ENCODE measurements at places on chromosomes 4 and X.

GRCh38 chrX:3815896-3816664 is 102.6 kb upstream of the PRKX start:
- DNase-seq, result peak; percentile 14

DNA sequence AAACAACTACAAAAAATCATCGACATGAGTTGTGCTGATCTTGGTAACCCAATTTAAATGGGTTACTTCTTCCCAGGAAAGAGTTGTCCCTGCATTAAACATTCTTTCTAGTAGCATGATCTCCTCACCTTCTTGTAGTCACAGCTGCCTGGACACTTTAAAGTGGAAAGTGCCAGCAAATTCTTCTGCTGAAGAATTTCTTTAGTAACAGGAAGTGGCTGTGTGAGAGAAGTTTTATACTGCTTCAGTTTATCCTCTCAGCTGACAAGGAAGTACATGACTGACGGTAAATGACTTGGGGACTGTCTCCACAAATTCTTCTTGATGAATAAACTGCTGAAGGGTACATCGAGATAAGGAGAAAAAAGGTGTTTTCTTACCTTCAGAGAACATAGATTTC is 18.2 kb upstream of the TNIP3 start:
- DNase-seq, result no peak

DNA sequence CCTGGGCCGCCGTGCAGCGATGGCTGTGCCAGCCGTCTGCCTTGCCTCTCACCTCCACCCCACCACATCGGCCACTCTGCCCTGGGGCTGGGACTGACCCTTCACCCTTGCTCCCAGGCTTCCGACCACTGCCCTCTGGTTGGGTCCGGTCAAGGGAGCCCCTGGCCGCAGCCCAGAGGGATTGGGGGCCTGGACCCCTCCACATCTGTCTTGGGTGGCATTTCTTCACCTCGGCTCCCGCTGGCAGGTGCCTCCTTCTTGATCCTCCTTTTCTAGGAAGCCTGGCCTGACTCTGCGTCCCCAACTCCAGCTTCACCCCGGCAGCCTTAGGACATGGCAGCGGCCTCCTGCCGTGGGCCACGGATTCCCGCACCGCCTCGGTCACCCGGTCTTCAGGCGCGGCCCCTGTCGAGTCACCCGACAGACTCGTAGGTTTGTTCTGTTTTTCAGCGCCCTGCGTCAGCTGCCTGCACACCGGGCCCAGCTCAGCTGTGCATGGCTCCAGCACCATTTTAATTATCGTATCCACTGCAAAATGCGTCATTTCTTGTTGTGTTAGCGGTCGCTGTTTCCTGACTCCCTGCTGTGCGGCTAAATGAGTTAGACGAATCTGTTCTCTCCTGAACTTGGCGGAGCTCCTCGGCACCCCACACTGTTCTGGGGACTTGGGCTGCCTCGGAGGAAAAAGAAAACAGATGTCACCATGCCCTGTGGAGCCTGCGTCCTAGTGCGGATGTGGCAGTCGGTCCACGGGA is 124.0 kb downstream of the FAM53A start:
- DNase-seq, result no peak

DNA sequence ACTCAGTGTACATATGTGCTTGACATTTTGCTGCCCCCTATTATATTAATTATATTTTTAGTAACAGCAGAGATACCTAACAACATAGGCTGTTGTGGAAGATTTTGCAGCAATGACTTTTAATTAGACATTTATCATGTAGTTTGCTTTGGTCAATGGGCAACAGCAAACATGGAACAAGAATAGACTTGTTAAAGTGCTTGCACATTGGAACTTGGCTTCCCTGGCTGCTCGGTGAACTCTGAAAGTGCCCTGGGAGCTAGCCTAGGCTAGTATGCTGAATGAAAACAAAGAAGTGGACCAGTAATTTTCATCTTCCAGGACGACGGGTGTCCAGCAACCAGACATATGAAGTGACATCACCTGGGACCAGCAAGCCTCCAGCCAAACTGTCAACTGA is 1157.1 kb downstream of the ARAP2 start:
- DNase-seq, result no peak

- no peak for DNase-seq
Observed at GRCh38 chrX:95791876-95792275, 892.8 kb upstream of the DIAPH2 start.

DNA sequence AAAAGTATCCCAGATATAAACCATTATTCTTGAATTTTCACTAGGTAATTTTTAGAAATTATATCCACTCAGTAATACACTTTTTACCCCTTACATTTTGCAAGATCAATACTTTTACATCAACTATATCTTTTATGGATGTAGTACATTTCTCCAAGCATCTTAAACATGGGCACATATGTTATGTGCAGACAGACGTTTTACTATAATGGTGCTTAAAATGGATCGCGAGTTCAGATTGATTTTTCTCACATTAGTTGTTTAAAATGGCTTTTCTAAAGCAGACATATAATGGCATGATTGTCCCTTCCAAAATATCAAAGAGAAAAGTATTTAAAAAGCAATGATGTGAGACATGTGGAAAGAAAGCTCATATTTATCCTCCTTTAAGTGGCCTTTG is 786.1 kb downstream of the PDHA2 start:
- DNase-seq, result no peak

DNA sequence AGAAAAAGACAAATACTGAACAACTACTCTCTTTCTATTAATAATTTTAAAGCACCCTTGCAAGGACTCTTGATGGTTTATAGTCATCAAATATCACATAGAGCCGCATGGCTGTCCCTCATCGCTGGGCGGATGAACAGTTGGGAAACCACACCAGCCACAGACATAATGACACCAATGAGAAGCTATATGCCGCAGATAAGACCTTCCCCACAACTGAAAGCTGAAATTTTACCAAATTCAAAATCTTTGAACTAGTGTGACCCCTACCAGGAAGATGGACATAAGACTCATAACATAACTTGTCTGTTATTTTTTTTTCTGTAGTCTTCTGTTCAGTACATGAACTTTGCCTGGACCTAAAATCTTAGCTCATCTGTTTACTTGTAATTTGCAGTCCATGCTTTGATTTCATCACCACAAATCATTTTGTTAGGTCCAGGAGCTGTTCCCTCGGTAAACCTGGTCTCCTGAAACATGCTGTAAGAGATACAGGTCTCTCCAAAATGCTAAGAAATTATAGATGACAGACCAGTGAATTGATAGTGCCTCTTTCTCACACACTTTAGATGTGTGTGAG is 157.3 kb upstream of the RAPGEF2 start:
- DNase-seq, result no peak

GRCh38 chr4:170672381-170672965 is 582.7 kb upstream of the AADAT start:
- DNase-seq, result no peak

GRCh38 chr4:119068529-119068962 is 67.1 kb upstream of the MYOZ2 start:
- DNase-seq, result no peak

- DNase-seq, result no peak
Observed at GRCh38 chr4:60897415-60897814, 302.7 kb upstream of the ADGRL3 start.

DNA sequence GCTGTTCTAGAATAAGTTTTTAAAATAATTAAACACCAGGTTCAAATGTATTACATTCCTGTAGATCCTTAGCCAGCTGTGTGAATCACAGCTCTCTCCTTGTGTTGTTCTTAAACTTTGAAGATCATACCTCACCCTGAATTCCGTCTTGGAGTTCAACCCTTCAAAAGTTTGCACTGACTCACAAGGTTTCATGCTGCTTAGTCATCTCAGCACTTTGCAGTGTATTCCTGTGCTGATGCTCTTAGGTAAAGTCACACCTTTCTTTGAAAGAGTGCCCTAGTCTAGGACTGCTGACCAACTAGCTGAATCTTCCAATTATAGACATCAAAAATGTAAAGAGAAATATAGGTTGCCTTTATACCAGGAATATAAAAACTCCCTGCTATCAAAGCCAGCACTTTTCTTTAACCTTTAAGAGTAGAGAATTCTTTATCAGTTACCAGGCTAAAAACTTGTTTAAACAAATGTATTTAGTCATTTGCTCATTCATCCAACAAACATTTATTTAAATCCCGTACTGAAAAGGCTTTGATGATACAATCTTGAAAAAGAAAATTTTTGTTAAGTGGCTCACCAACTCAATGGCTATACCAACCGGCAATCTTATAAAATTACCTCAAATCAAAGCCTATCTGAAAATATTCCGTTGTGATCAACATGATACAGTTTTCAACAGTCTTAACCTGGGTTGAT is 169.7 kb downstream of the RAP1GDS1 start:
- DNase-seq, result no peak

GRCh38 chrX:18151649-18152048 is 69.0 kb downstream of the BEND2 start:
- no peak for DNase-seq

DNA sequence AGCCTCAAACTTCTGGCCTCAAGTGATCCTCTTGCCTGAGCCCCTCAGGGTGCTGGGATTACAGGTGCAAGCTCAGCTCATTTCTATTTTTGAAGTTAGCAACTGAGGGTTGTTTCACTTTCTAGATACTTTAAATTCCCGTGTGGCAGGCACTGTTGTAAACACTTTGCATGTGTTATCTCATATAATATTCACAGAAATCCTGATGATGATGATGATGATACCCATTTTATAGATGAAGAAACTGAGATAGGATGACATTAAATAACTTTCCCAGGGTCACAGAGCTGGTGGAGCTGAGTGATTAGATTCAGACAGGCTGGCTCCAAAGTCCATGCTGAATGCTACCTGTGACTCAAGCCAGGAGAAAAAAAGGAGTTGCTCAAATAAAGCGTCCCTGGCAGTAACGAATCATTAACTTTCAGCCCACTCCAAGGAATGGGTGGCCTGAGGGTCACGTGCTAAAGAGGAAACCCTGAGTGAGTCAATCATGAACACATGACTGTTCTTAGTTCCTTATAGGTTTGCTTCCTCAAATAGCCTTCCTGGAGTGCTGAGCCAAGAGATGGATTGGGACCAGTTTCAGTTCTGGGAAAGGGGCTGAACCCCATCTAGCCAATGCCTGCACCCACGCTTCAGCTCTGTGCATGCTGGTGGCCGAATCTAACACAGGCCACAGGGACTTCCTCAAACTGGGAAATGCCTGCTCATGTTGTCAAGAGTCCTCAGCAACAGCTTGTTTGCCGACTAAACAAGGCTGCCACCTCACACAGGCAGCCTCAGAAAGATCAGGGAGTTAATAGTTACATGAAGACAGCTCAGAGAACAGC is 52.8 kb downstream of the RBM47 start:
- DNase-seq, result no peak

DNA sequence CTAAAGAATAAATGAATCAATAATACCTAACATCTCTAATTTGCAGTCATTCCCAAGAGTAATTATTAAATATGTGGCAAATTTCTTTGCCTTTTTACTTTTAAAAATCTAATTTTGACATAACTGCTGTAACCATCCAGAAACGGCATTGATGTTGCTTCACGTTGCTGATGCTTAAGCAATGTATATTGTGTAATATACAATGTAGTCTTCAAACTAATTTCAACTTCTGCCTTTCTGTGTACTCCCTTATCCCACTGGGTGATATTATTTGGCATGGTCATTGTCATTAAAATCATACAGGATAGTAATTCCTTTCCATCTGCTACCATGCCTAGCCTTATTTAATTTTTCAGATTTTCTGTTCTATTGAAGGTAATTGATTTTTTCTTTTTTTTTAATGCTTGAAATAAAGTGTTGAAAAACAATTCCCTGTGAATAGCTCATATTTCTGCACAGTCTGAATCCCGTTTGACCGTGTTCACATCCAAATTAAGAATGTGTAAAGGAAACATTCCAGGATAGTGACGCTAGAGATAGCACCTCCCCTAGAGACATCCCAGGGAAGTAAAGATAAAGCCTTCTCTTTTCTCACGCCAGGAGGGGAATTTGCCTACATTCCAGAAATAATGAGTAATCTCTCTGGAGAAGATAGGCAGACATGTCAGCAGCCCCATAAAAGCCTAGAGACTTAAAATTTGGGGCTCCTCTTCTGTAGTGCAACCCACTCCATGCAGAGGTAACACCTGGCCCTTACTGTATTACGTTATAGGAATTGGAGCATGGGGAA is 8.6 kb downstream of the FAM200B start:
- no peak for DNase-seq

DNA sequence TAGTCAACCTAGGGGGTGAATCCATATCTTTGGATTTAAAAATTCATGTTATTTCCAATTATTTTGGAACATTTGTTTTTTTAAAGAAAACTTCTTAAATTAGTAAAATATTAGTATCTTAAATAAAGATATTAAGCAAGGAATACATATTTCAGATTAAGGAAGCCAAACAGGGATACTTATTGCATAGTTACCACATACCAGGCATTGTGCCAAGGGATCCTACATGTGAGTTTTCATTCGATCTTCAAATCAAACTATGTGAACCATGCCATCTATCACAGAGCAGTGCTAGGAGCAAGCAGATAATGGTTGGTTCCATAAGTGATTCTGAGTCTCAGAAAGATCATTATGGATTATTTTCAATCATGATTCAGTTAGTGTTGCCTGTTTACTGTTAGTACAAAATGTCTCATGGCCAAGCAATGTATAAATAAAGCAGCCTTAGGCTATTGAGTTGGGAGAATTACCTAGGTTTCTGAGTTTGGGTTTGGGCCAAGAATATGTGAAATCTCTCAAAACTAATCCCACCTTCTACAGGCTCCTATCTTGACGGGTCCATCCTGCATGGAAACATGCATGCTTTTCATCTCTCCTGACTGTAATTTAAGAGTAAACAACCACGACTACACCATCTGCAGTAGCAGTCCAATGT is 176.7 kb downstream of the NPFFR2 start:
- DNase-seq, result no peak

- peak; percentile 0 for DNase-seq
Observed at GRCh38 chr4:139227729-139228404, 50.8 kb upstream of the ELF2 start.

DNA sequence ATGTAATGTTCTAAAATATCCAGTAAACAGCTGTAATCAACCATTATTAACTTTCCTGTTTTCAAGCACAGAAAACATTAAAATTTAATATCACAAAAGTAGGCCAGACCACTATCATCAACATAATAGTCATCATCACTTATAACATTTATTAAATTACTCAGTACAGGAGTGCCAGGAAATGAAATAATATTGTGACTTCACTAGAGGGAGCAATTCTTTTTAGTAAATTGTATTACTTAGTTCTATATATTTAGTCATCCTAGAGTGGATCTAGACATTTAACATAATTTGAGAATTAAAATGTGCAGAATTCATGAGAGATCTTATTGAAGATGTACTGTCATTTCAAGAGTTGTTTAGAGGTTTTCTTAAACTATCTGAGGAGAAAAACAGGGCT is 33.6 kb downstream of the PITX2 start:
- DNase-seq, result no peak

DNA sequence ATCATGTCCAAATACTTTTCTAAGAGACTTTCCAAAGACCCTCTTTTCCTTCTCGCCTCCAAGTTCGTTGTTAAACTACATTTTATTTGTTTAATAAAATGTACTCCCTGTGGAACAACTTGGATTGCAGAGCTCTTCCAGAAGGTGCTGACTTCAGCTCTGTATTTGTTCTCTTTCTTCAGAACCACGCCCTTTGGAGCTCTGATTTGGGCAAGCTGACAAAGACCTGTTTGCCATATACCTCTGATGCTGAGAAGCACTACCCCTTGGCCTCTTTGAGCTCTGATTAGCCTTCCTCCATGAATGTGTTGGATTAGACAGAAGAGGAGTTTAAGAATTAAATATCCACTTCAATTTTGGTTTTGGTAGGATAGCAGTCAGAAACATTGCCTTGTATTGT is 815.1 kb upstream of the POU3F4 start:
- DNase-seq, result no peak

All from stimulated activated CD4-positive, alpha-beta T cell treated with anti-CD3 and anti-CD28 coated beads, Interleukin-12 subunit alpha, Interleukin-12 subunit beta, amount 100 ng/mL, for 24 hours (primary cell).